ENCODE measurements at places on chromosomes 1 and 21. TPM values are rescaled to one million over a fixed set of nuclear protein-coding genes. Genes with fewer than 3 reads are reported as not detected.

DNA sequence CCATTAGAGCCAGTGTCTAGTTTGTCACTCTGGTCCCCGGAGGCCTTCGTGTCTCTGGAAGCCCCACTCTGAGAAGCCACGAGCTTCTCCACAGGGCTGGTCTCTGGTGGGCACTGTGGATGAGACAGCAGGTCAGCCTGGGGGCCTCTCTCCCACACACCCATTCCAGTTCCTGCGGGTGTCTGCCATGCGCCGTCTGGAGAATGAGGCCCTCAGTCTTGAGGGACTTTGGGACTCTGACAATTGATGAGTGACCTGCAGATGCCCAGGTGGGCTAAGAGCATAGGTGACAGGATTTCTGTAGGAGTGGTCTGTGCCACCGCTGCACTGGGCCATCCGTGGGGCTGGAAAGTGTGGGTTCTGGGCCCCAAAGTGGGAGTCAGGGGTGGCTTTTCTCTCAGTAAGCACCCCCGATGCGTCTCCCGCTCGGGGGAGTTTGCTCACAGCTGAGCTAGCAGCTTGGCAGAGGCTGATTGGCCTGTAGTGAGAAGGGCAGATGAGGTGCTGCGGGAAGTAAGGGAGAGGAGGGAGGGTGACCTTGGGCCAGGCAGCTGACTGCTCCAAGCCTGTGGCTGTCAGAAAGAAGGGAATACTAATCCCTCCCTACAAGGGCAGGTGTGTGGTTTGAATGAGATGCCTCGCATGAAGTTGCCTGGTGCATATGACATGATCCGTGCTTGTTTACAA is 26.4 kb downstream of the LHX4 start:
- H3K4me1 ChIP-seq, result no peaks in the 10 kb centered on the region
- no peak for DNase-seq
- H3K27ac ChIP-seq, result no peak overlapping the region
- H3K36me3 ChIP-seq, result no peaks in the 10 kb centered on the region

The GBP6 gene
- total RNA-seq, result not detected

The CCDC17 gene
- total RNA-seq, result 5.7 TPM

The FCRL4 gene
- total RNA-seq, result not detected

- H3K36me3 ChIP-seq, result no peaks in the 10 kb centered on the region
- no peaks in the 10 kb centered on the region for H3K4me1 ChIP-seq
- no peaks in the 10 kb centered on the region for H3K27me3 ChIP-seq
- no peak for DNase-seq
- no peak overlapping the region for H3K4me3 ChIP-seq
Measured at GRCh38 chr21:14453339-14454015, 70.5 kb upstream of the HSPA13 start.

The CHD5 gene
- not detected for total RNA-seq

The OR6K3 gene
- not detected for total RNA-seq

- peaks cover 16% of the 10 kb centered on the region for H3K4me1 ChIP-seq
- H3K4me3 ChIP-seq, result no peak overlapping the region
- DNase-seq, result no peak
- no peaks in the 10 kb centered on the region for H3K36me3 ChIP-seq
- peak overlapping the region; percentile 4 for H3K27ac ChIP-seq
Measured at GRCh38 chr1:172342584-172343239, 77.8 kb upstream of the C1orf105 start.

- no peak overlapping the region for H3K4me3 ChIP-seq
- H3K4me1 ChIP-seq, result no peaks in the 10 kb centered on the region
- H3K27ac ChIP-seq, result no peak overlapping the region
- no peaks in the 10 kb centered on the region for H3K27me3 ChIP-seq
Measured at GRCh38 chr1:153364766-153365666, 7.4 kb downstream of the S100A9 start.

DNA sequence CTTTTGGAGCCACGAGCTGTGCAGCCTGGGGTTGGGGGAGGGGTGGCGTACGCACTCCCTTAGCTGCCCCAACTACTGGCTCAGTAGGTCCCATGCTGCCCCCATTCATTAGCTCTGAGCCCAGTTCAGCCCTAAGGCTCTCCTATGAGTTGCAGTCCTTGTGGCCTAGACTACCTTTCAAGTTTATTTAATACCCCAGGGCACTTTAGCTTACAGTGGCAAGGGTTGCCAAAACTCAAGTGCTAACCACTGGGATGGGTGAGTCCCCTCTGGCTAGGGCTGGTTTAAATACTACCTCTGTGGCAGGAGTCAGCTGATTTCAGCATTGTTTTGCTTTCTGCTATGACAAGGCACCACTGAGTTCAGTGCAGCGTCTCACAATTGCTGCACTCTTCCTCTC is 118.2 kb downstream of the ODF2L start:
- H3K27ac ChIP-seq, result no peak overlapping the region
- no peaks in the 10 kb centered on the region for H3K36me3 ChIP-seq
- DNase-seq, result no peak
- H3K4me1 ChIP-seq, result no peaks in the 10 kb centered on the region
- H3K4me3 ChIP-seq, result no peak overlapping the region
- no peaks in the 10 kb centered on the region for H3K27me3 ChIP-seq

DNA sequence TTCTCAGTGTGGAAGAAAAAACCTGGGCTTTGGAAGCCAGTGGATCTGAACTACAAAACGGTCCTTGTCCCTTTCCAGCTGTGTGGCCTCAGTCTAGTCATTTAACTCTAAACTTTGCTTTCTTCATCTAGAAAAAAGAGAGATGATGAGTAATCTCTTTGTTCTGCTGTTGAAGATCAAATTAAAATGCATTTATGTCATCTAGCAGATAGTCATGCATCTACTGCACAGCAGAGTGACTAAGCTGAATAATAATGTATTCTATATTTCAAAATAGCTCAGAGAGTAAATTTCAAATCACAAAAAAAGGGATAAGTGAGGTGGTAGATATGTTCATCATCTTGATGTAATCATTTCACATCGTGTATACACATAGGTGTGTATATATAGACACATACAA is 473.2 kb downstream of the DSCAM start:
- no peak overlapping the region for H3K27ac ChIP-seq
- H3K4me3 ChIP-seq, result no peak overlapping the region
- DNase-seq, result no peak
- no peaks in the 10 kb centered on the region for H3K27me3 ChIP-seq

The ABCA4 gene
- not detected for total RNA-seq

Data from tibial nerve (tissue), 4 donors.